Coronary artery (tissue), 2 donors: ENCODE measurements at places on chromosomes 6 and 20.

DNA sequence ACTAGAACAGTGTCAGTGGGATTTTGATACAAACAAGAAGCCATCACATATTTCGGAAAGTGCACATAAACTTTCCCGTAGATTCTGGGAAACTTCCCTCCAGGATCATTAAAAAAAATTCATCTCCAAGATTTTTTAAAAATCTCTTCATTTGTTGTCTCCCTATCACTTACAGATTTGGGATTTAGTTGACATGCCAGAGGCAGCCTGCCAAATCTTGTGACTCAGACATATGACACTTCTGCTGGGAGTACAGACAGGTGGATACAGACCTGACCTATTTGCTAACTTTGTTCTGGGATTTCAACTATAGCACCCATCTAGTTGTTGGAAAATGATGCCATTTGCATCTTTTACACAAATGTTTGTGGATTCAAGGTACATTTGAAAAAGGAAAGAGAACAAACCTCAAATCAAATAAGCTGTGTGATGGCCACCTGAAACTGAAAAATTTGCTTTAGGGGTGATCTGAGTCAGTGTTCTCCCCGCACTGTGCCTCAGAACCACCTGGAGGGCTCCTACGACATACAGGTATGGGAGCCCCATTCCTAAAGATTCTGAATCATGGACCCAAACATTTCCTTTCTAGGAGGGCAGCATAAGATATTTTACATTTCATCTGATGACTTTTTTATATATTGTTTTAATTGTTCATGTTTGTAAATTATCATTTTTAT lies 21.9 kb upstream of the CD2AP start:
- no peak for DNase-seq

GRCh38 chr6:41451515-41452163 lies 94.5 kb upstream of the FOXP4 start:
- no peak for DNase-seq

GRCh38 chr6:42819803-42820511 lies 38.1 kb downstream of the BICRAL start:
- DNase-seq = no peak

- peak; percentile 17 for DNase-seq
Measured at GRCh38 chr20:60977901-60978300, 274.2 kb upstream of the CDH4 start.

- no peak for DNase-seq
Measured at GRCh38 chr20:13517831-13518230, 120.9 kb downstream of the TASP1 start.

DNA sequence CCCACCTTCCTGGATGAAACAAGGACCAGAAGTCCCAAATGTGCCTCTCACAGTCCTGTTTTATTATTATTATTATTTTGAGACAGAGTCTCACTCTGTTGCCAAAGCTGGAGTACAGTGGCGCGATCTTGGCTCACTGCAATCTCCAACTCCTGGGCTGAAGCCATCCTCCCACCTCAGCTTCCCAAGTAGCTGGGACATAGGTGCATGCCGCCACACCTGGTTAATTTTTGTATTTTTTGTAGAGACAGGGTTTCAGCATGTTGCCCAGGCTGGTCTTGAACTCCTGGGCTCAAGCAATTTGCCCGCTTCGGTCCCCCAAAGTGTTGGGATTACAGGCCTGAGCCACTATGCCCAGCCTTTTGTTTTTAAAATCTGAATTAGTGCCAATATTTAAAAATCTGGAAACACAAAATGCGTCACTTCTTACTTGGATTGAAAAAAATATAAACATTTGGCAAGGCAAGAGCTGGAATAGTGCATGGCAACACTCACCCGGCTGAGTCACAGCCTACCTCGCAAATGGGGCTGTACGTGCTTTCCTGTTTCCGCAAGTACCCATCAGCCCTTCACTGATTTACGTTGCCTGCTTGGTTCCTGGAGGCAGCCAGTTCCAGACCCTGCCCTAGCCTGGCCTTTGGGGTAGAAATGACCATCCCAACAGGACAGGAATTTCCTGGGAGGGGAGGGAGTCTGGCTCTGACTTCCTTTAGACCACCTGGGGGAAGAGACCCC lies 6.3 kb downstream of the SDCBP2 start:
- DNase-seq = peak; percentile 67

DNA sequence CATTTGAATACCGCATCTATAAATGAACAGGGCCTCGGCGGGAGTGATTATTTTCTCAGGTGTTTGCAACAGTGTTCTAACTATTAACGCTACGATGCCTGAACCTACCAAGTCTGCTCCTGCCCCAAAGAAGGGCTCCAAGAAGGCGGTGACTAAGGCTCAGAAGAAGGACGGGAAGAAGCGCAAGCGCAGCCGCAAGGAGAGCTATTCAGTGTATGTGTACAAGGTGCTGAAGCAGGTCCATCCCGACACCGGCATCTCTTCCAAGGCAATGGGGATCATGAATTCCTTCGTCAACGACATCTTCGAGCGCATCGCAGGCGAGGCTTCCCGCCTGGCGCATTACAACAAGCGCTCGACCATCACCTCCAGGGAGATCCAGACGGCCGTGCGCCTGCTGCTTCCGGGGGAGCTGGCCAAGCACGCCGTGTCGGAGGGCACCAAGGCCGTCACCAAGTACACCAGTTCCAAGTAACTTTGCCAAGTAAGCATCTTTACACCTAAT lies 70.9 kb downstream of the HFE start:
- DNase-seq = peak; percentile 92

DNA sequence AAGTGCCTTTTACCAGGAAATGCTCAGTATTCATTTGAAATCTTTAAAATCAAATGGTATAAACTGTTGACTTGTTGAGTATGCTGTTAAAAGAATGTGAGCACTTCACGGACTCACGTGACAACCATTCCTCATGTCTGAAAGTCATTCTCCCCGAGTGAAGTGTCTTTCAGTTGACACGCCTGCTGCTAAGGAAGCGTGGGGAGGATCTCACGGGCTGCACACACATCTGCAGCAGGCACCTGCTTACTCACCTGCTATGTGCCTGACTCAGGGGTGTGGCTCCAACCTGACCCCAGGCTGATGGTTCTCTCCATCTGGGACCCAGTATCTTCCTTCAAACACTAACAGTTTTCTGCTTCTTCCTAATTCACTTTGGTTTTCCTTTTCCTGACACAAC lies 32.7 kb downstream of the WDR27 start:
- DNase-seq = no peak

- DNase-seq = no peak
Measured at GRCh38 chr6:166331503-166332415, 10.6 kb downstream of the SFT2D1 start.

- DNase-seq = no peak
Measured at GRCh38 chr6:17054647-17055046, 47.2 kb upstream of the STMND1 start.

DNA sequence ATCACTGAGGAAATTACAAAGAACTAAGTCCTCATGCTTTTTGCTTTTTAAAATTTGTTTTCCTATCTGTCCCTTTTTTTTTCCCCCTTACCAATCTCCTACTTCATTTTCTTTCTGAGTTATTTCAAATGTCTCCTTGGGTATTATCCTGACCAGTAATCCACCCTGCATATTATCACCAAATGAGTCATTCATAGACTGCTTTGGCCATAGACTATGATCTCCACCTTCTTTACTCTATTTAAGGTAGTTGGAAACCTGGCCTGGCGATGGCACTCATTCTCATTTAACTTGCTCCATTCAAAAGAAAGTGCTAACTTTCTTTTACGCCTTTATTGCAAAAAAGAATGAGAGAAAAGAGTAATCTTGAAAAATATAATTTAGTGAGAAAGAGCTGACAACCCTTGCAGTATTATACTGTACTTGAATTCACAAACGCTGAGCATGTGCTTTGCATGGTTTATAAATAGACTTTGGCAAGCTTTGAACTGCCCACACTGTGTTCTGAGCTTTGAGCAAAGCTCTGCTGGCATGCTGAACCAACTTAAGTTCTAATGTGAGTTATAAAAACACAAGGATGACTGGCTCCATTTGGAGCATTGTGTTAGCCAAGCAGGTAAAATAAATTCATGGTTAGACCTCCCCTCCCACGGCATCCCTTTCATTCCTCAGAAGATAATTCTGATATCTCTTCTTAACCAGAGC lies 198.9 kb downstream of the NKAIN2 start:
- no peak for DNase-seq

- DNase-seq = no peak
Measured at GRCh38 chr6:13655700-13656099, 40.6 kb downstream of the NOL7 start.

GRCh38 chr6:89079511-89080234 lies 878 bp upstream of the PNRC1 start:
- DNase-seq = no peak

GRCh38 chr6:54578261-54578660 lies 268.3 kb upstream of the FAM83B start:
- DNase-seq = no peak

- no peak for DNase-seq
Measured at GRCh38 chr6:104134876-104135275, 724.8 kb downstream of the HACE1 start.

DNA sequence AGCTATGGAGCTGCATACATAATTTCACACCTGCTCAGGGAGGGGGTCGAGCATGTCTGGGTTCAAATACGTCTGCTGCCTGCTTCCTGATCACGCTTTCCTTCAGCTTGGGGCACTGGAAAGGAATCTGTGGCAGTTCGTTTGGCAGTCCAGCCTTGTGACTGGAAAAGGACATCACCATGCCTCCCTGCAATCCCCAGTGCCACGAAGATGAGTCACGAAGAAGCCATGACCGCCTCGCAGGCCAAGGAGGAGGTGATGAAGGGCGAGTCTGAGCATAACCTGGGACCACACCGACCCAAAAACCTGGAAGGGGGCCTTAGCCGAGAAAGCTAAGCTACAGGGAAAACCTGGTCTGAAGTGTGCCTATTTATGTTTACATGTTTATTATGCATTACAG lies 13.1 kb downstream of the JAG1 start:
- DNase-seq = peak; percentile 88

DNA sequence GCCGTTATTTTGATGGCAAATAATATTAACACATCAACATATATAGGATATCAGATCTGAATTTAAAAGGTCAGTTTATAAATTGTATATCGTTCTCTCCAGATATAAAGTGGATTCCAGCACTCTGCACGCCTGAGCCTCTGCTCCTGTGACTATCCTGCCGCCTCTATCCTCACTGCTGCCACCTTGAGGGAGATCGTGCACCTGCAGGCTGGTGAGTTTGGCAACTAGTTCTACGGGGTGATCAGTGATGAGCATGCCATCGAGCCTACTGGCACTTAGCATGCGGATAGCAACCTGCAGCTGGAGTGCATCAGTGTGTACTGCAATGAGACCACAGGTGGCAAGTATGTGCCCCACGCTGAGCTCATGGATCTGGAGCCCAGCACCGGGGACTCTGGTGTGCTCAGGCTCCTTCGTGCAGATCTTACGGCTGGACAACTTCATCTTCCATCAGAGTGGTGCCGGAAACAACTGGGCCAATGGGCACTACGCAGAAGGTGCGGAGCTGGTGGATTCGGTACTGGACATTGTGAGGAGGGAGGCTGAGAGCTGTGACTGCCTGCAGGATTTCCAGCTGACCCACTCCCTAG lies 84.9 kb downstream of the FBXO5 start:
- no peak for DNase-seq

DNA sequence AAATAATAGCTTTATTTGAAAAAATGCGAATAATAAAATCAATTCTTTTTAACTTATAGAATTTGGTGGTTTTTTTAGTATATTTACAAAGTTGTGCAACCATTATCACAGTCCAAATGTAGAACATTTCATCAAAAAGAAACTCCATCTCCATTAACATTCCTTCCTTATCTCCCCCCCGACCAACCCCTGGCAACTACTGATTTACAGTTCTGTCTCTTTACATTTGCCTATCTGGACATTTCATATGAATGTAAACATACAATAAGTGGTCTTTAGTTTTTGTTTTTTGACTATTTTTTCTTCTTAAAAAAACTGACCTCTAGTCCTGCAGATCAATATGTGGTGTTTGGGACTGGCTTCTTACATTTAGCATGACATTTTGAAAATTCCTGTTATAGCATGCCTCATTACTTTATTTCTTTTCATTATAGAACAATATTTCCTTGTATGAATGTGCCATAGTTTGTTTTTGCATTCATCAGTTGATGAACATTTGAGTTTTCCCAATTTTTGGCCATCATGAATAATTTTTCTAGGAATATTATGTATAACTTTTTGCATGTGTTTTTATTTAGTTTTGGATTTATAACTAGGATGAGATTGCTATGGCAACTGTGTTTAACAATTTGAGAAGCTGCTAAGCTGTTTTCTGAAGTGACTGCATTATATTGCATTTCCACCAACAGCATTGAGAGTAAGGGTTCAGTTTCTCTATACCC lies 344.7 kb downstream of the NKAIN2 start:
- DNase-seq = no peak

DNA sequence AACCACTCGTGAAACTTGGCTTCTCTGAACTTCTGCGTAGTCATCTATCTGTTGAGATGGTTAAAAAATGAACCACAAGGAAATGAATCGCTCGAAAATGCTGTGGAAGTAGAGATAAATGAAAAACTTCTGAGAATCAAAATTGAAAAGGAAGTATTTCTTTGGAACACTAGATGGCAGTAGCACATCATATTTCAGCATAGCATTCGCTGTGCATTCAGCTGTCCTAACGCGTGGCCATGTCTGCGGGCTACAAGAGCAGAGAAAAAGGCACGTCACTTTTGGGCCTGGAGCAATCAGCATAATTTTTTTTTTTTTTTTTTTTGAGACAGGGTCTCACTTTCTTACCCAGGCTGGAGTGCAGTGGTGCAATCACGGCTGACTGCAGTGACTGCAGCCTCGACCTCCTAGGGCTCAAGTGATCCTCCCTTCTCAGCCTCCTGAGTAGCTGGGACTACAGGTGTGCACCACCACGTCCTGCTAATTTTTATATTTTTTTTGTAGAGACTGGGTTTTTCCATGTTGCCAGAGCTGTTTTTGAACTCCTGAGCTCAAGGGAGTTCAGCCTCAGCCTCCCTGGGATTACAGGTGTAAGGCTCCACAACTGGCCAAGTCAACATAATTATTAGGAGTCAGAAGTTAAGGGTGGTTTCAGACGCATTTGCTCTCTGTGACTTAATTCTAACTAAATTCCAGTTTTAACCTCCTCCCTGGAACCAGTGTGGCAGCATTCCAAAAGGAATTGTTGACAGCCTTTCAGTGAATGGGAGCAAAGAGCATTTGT lies 8.8 kb upstream of the PERP start:
- no peak for DNase-seq

GRCh38 chr20:44003609-44004008 lies 89.0 kb downstream of the TOX2 start:
- DNase-seq = no peak

DNA sequence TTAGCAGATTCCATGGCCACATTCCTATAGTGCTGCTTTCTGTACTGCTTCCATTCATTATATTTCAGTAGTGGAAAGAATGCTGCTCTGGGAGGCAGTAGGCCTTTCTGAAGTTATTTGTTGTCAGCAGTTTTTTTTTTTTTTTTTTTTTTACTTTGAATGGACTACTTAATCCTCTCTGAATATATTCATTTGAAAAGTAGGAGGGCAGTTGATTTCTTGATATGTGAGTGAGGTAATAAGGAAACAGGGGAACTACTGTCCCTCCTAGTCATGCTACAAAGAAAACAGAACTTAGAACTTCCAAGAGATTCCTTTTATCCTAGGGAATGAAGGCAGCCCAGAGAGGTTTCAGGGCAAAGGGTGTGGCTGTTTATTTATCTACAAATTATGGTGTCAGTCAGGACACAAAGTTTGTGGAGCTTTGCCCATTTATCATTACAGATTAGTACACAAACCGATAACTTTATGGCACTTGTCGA lies 155.9 kb downstream of the JARID2 start:
- DNase-seq = no peak

GRCh38 chr20:58963060-58963584 lies 17.9 kb upstream of the NELFCD start:
- no peak for DNase-seq

- no peak for DNase-seq
Measured at GRCh38 chr6:63732336-63732735, 96.7 kb downstream of the PHF3 start.

GRCh38 chr6:87481931-87482330 lies 9.2 kb downstream of the SLC35A1 start:
- no peak for DNase-seq
